GM19239 (cell line): ENCODE measurements at places on chromosomes 13 and 19.

GRCh38 chr13:74017301-74018061 is 116.7 kb downstream of the KLF12 start:
- DNase-seq = no peak

DNA sequence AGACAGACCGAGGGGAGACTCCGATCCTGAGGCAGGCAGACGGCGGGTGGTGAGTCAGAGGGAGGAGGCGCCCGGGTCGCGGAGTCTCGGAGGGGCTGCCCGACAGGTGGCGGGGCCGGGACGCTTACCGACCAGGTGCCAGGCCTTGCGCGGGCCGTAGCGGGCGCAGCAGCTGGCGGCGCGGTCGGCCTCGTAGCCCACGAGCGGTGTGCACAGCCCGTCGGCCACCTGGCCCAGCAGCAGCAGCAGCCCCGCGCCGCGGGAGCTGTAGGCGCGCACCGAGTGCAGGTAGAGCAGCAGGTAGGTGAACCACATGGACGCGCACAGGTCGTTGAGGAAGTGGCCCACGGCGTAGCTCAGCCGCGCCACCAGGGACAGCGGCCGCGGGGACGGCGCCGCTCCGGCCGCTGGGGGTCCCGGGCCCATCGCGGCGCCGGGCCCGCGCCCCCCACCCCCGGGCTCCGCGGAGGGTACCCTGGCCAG is 367 bp downstream of the MFSD12 start:
- DNase-seq = no peak

DNA sequence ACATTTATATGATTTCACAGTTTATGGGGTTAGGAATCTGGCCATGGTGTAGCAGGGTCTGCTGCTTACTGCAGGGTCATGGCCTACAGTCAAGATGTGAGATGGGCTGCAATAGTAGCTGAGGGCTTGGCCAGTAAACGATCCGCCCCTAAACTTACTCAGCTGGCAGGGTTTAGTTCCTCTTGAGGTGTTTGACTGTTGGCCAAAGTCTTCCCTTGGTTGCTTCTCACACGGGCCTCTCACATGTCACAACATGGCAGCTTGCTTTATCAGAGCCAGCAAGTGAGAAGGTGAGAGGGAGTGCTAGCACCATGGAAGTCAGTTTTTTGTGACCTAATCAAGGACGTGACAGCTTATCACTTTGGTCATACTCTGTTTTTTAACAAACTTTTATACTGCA is 77.1 kb downstream of the DNAJC3 start:
- no peak for DNase-seq

GRCh38 chr19:43486412-43486811 is 18.1 kb downstream of the PHLDB3 start:
- DNase-seq = no peak

DNA sequence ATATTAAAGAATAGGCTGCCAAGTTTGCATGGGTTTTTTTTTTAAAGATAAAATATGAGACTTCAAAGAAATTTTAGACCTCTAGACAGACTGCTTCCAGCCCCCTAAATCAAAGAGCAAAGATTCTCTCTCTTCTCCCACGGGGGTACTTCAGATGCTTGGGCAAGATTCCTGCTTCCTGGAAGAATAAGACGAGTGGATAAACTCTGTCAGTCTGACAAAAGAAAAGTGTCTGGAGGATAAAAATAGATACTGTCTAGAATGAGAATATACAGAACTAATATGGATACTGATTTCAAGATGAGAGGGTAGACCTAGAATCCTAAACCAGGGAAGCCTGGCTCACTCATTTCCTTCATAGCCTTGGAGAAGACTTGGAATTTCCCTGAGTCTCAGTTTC is 435.1 kb downstream of the FOXO1 start:
- DNase-seq = no peak

GRCh38 chr13:99158846-99159245 is 41.8 kb upstream of the UBAC2 start:
- no peak for DNase-seq

DNA sequence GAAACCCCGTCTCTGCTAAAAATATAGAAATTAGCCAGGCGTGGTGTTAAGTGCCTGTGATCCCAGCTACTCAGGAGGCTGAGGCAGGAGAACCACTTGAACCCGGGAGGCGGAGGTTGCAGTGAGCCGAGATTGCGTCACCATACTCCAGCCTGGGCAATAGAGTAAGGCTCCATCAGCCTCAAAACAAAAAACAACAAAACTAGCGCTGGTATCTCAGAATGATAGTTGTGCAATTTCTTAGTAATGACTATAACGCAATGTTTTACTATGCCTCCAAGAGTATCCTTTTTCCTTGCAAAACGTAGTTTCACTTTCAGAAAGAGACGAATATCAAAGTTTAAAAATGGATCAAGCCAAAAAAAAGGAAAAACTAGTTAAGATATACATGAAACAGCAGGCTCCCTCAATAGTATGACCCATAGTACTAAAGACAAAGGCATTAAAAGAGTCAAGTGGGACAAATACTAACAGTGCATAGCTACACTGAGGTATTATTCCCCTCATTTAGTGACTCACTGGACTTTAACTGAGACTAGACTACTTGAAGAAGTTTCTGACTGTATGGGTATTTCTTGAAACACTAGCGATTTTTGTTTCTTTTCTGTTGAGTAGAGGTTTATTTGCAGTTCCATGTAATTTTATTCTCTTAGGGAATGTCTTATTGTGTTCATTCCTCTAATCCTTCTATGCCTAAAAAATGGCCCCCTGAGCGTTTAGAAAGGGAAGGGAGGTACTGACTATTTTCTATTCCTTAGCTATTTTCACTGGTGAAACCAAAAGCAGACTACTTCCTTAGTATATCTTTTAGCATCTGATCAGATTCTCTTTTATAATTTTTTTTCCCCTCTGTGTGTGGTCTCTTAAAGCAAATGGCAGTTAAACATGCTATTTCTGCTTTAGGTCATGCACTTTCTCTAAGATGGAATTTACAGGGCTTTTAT is 10.4 kb upstream of the ITM2B start:
- no peak for DNase-seq

- no peak for DNase-seq
Observed at GRCh38 chr13:67742478-67742877, 512.3 kb upstream of the PCDH9 start.

DNA sequence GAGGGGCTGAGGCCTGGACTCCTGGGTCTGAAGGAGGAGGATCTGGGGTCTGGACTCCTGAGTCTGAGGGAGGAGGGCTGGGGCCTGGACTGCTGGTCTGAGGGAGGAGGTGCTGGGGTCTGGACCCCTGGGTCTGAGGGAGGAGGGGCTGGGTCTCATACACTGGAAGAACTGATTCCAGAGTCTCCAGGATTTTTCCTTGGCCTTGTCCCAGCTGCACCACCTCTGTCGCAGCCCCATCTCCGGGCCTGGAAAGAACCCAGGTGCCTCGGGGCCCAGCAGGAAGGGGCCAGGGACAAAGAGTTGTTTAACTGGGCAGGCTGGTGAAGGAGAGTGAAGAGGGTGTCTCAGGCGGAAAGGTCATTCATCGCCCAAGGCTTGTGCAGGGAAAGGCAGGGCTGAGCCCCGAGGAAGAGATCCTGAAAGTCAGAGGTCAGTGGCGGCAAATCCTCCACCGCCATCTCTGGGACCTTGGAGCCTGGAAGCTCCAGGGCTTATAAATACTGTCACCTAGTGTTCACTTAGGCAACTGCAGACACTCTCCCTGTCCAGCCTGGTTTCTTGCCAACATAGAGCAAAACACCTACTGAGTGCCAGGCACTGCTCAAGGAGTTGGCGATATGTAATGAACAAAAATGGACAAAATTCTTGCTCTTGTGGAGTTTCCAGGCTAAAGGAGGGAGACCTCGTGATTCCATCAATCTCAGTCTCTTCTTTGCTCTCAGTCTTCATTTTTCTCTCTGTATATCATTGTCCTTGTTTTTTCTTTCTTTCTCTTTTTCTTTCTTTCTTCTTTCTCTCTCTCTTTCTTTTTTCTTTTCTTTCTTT is 4.4 kb upstream of the KCNN4 start:
- no peak for DNase-seq

- no peak for DNase-seq
Observed at GRCh38 chr19:54731191-54731590, 6.9 kb downstream of the KIR3DL3 start.

DNA sequence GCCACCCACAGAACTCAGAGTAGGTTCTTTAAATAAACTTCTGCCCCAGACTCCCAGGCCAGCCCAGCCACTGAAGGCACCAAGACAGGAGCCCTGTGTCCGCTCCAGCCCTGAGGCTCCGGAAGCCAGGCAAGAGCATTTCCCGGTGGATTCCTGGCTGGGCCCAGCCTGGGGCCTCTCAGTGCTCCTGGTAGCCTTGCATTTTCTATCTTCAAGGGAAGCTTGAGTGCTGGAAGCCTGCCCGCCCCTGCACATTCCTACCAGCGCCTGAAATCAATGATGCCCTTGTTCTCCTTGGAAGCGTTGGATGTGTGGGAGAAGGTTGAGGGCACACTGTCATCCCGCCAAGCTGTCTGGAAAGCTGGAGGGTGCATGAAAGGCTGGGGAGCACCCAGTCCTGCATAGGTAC is 70.3 kb downstream of the ALOX5AP start:
- DNase-seq = no peak

- no peak for DNase-seq
Observed at GRCh38 chr13:98393873-98394272, 183.0 kb downstream of the STK24 start.

DNA sequence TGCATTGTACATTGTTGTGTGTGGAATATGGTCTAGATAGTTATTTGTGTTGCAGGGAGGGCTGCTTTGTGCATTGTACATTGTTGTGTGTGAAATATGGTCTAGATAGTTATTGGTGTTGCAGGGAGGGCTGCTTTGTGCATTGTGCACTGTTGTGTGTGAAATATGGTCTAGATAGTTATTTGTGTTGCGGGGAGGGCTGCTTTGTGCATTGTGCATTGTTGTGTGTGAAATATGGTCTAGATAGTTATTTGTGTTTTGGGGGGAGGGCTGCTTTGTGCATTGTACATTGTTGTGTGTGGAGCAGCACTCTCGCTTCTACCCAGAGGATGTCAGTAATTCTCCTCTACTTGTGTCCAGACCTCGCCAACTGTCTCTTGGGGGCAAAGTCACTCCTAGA is 36.3 kb upstream of the ZNF835 start:
- no peak for DNase-seq

DNA sequence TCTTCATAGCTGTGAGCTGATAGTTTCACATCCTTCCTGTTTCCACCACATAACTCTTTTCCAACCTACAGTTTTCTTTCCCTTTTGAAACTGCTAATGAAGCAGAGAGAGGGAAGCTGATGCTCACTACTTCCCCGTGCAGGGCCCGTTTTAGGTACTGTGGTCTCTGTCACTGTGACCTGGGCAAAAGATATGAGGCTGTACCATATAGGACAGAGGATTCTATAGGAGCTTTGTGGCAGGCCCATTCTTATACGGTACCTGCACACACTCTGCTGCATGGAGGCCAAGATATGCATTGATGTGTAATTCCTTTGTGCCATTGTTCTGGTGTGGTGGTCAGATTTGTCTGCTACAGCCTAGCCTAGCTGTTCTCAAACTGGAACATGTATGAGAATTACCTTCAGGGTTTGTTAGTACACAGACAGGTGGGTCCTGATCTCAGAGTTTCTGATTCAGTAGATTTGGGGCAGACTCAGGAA is 577.3 kb downstream of the LMO7 start:
- DNase-seq = no peak

GRCh38 chr13:52737965-52738364 is 1.7 kb downstream of the CNMD start:
- no peak for DNase-seq

DNA sequence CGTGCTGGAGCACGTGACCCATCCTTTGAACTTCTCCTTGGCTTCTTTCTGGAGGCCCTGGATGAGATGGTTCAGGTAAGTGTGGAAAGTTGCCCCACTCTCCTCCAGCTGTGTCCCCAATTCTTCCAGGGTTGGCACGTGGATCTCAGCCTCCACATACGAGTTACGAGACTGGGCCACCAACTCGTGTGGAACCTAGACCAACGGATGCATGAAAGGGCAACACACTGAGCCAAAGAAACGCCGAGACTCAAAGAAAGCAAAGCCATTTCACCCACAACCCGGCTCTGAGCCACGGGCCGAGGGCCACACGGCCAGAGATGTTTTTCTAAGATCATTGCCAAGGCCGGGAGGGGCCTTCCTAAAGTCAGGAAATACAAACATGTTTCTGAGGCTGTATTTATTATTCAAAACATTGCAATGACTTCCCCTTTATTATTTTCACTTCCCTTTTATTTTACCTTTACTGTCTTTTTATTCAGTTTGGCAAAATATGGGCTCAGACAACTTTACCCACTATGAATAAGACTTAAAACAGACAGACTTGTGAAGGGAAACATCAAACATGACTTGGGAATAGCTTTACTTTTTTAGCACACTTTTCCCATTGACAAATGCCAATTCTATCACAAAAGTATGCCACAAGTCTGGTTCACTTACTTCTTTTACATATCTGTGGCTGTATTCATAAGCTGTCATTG is 94.6 kb downstream of the KL start:
- no peak for DNase-seq

DNA sequence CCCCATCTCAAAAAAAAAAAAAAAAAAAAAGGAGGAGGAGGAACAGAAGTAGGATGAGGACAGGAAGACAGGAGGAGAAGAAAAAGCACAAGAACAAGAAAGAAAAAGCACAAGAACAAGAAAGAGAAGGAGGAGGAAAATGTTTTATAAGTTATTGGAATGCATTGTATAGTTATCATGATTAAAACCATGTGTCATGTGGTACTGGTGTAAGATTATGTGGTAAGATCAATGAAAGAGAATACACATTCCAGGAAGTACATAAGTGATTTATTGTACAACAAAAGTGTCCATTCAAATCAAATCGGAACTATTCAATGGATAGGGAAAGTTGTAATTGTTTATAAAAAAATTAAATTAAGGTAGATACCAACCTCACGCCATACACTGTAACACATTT is 167.7 kb downstream of the MZT1 start:
- no peak for DNase-seq

DNA sequence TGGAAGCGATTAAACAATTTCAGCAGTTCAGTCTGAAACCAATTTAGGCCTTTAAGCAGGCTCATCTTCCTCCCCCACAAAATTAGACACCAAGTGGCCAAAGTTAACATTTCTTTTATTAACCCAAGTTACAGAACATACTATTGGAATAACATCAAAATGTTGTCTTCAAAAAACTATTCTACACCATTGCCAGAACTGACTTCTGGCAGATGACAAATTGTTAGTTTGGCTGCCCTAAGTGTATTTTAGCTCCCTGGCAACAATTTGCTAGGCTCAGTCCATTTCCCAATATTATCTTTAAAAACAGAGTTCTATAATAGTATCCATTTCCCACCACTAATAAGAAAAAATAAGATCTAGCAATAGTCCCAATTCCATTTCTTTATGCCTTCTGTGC is 107.8 kb downstream of the SGCG start:
- no peak for DNase-seq

- no peak for DNase-seq
Observed at GRCh38 chr19:33665776-33666595, 44.2 kb downstream of the CHST8 start.
